ENCODE measurements at places on chromosomes 11 and 22.
A peak's percentile ranks its signal among the peaks of the same experiment; 100 is the strongest.

DNA sequence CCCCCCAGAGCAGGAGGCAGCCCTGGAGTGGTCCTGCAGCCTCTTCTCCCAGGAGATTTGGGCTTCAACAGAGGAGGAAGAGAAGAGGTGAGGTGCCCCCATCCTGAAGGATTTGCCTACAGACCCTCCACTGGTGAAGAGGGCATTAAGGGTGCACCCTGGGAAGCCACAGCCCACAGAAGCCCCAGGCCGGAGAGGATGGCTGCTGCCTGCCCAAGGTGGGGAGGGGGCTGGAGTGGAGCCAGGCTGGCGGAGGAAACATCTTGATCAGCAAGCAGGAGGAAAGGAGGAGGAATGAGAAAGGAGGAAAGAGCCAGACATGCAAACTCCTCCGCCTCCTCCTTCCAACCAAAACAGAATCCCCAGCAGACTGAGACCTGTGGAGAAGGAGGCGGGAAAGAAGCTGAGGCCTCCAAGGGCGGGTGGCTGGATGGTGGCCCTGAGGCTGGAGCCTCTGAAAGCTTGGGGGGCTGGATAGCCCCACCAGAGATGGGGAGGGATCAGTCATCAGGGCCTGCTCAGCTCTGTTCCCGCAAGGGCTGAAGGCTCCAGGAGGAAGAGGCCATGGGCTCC is 31.3 kb downstream of the ARRB1 start:
- no peak for DNase-seq

DNA sequence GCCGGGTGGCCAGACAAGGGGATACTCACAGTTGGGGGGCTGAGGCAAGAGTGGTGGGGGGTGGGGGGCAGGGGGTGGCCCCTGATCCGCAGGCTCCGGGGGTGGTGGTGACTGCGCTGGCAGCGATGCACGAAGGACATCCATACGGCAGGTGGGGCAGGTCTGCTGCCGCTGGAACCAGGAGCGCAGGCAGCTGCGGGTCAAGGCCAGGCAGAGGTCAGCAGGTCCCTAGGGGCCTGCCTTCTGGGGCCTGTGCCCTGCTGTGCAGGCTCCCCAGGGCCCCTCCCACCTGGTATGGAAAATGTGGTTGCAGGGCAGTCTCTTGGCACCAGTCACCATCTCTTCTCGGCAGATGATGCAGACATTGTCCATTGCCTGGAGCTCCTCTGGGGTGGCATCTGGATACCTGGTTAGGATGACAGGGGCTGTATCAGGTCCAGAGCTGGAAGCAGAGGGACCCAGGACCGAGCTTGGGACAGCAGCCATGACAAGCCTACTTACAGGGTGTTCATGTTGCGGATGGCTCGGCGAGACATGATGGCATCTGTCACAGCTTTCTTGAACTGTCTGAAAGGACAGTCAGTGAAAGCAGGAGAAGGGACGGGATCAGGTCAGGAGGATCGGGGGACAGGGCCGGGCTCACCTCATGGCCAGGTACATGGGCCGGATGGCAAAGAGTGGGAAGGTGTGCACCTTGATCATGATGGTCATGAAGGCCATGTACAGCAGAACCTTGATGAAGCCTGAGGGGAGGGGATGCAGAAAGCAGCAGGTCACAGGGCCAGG is 3.5 kb downstream of the SYVN1 start:
- DNase-seq, result no peak

GRCh38 chr11:125329786-125330185 is 165.2 kb downstream of the PKNOX2 start:
- no peak for DNase-seq

- DNase-seq, result no peak
These were observed 38.6 kb downstream of the GGTLC2 start for GRCh38 chr22:22682807-22683667.

DNA sequence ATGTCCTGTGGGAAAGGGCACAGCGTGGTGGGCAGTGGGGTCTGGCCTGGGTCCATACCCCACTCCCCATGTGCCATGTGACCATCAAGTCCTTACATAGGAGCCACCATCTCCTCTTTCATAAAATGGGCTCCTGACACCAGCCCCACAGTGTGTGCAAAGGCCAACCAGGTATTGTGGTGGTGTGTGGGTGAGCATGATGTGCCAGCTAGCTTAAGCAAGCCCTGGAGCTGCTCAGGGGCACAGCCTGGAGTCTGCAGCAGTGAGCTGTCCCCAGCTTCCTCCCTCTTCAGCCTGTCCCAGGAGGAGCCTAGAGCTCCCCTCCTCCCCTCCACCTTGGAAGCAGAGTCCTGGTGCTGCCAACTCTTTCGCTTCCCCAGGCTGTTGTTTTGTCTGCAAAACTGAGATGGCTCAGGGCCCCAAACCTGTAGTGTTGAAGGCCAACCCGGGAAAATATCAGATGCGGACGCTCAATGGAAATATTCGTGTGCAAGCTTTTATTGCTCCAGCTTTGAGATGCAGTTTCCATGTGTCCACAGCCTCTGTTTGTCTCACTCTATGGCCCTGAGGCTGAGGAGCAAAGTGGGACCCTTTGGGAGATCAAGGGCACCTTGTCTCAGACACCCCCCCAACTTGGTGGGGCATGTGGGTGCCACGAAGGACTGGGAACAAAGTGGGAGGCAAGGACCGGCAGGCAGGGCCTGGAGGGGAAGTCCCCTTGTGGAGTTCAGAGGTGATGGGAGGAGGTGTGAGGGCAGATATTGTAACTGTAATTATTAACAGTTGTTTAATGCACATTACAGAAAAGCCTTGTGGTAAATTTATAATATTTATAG is 92.6 kb downstream of the CTTN start:
- DNase-seq, result no peak

GRCh38 chr11:41868606-41869005 is 409.2 kb upstream of the LRRC4C start:
- no peak for DNase-seq

DNA sequence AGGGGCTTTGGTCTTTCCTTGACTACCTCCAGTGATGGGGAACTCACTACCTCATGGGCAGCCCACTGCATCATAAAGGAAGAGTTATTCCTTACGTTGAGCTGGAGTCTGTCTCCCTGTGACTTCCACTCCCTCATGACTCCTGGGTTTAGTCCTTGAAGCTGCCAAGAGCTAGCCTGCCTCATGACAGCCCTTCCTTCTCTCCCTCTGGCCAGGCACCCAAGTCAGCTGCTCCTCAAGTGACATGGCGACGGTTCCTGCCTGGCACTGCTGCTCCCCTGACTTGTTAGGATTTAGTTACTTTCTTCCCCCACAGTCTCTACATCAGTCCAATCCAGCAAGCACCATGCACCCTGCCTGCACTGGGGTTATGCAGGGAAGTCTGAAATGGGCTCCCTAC is 196.1 kb upstream of the TBCEL start:
- DNase-seq, result no peak

GRCh38 chr22:30890686-30891442 is 77.7 kb downstream of the MORC2 start:
- DNase-seq, result no peak

DNA sequence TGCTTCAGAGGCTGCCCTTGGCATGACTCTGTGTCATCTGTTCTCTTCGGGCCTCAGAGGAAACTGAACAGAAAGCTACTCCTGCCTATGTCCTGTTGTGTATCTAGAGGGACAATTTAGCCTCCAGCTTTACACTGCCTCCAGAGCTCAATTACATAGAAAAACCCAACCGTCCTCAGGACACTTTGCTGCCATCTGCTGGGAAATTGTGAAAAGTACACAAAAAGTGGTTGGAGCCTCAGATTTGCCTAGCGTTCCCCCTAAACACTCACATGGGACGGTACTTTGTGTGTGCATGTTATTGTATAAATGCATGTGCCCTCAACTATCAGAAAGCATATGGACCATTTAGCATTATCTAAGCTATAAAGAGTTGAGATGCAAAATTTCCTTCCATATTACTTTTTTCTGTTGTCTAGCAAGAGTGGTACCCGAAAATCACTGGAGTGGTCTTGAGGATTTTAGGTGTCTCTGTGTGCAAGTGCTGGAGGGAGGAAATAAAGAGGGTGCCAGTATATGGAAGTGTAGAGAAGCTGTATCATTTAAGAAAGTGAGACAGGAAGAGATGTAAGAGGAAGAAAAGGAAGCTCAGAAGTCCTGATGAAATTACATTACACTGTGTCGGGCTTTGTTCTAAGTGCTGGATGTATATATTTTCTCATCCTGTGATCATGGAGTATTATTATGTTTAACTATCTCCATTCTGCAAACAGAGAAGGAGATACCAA is 8.7 kb upstream of the MS4A4E start:
- no peak for DNase-seq

- DNase-seq, result no peak
These were observed 87.8 kb downstream of the MIAT start for GRCh38 chr22:26744892-26745808.

- DNase-seq, result no peak
These were observed at the start of gene P2RX3 for GRCh38 chr11:57338142-57338541. TSS of gene P2RX3 (plus strand) at chr11:57338352. CDS start at chr11:57338551, 199 bp downstream.

DNA sequence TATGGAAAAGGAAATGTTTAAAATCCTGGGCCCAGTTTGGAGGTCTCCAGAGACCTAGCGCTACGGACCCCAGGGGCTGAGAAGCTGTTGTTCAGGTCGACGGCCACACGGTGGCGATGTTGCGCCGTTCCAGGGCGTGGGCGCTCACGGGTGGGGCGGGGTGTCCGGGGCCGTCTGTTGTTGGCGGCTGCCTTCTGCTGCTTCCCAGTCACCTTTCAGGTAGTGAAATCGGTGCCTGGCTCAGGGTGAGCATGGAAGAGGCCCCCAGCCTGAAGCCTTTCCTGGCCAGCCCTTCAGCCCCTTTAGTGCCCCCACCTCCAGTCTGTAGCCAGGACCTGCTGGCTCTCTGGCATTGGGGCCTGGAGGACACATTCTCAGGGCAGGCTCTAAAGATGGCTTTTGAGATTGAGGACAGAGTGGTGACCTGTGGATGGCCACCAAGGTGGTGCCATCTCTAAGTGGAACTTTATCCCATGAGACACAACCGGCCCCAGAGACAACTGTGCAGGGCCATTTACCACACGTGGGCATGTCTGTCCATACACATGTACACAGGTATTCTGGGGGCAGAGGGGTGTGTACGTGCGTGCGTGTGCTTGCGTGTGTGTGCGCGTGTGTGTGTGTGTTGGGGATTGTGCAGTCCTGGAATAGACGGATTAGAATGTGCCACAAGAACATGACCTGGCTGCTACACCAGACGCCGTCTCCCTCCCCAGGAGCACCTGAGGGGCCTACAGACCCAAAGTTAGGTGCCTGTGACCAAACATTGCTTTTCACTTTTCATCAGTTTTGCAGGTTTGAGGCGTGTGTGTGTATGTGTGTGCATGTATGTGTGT is 53.8 kb downstream of the ST14 start:
- DNase-seq, result peak; percentile 38

- no peak for DNase-seq
These were observed 11.7 kb upstream of the GLYATL1 start for GRCh38 chr11:58927393-58928106.

DNA sequence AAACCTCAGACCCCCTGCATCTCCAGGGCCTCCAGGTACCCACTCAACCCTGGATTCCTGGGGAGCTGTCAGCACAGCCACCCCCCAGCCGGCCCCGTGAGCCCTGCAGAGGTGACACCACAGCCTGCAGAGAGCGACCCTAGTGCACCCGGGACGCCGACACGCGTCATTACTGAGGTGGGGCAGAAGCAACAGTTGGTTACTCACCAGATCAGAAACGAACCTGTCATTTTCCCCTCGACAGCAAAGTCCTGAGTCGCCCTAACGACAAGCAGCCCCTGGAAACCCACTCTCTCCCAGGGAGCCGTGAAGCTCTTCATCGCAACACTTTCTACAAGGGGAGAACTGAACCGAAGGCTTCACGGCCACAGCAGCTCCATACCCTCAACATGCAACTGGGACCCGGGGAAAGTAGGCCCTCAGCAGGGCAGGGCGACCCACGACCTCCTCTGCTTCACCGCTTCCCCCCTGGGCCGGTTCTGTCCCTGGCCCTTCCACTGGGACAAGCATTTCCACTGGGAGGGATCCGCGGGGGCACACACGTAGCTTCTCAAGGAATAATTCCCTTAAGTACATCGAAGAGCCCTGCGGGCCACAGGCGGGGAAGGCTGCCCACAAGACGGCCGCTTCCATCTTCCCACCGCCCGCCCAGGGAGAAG is 1.6 kb downstream of the BRD1 start:
- DNase-seq, result peak; percentile 32

DNA sequence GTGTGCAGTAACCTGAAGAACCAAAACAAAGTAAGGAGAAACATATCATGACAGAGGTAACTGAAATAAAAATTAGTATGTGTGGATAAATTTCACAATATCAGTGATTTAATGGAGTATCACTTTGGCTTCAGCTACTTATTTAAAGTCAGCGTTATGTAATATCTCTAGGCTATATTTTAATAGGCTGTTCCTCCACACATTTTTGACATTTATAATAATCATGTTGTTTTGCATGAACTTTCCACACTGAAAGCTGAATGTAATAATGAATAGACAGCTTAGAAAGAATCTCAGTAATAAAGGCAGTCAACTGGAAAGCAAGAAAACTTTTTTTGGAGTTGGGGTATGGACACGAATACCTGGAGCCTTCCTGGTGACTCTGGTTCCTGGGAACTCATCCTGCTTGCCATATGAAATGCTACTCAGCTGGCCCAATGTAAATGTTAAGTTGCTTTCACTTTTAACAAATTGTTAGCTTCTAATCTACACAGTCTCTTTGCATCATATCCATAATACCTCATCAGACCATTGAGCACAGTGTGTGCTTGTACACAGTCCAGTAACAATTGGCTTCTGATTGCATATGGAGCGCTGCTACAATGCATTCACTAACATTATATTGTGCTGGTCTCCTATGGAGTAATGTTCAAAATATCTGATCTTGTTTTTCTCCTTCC is 257.7 kb downstream of the SOX6 start:
- no peak for DNase-seq

DNA sequence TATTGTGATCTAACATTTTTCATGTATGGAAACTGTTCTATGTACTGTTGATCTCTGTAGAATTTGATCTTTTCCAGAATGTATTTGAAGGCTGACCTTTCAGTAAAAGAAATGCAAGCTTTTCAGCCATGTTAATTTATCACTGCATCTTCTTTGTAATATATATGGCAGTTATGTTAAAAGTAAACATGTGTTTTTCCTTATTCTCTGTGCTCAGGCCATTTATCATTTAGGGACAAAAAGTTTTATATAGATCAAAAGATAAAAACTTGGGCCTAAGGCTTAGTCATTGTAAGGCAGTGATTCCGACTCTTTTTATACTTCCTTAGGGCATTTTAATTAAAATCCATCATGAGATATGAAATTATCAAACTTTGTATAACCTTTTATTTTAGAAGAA is 48.7 kb downstream of the KDM2A start:
- no peak for DNase-seq

DNA sequence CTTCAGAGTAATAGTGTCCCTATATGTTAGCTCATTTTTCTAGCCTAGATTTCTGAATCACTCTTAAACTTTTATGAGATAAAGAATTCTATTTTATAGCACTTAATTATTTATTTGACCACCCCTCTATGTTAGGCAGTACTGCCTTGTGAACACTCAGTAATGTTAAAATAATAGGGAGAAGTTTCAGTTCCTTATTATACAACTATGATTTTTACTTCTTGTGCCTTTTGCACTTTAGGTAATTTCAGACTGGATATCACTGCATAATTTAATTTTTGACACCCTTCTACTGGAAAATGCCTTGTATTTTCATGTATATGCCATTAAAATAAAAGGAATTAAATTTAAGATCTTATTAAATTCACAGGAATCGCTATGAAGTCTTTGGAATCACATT is 3.1 kb downstream of the BCO2 start:
- no peak for DNase-seq

- no peak for DNase-seq
These were observed 27.4 kb upstream of the SYT8 start for GRCh38 chr11:1807264-1807995.

- no peak for DNase-seq
These were observed 28.1 kb upstream of the MUC5AC start for GRCh38 chr11:1129611-1130160.

Measured in stimulated activated CD8-positive, alpha-beta memory T cell treated with anti-CD3 and anti-CD28 coated beads, Interleukin-2, amount 100 ng/mL, for 1 hour (primary cell).